HepG2 (cell line): ENCODE measurements at places on chromosomes 13 and 19. TPM values are rescaled to one million over a fixed set of nuclear protein-coding genes. Genes with fewer than 3 reads are reported as not detected.

Gene TMEM86B
- 6.0 and 9.6 TPM in 2 replicates for total RNA-seq

Gene KLK15
- total RNA-seq: not detected in 2 replicates

Gene SNRPD2
- total RNA-seq: 485 and 593 TPM in 2 replicates

Gene LRRC4B
- total RNA-seq: not detected in 2 replicates

Gene CNOT3
- total RNA-seq: 5.8 and 7.6 TPM in 2 replicates

Gene NLRP13
- total RNA-seq: not detected in 2 replicates

Gene ZNF296
- total RNA-seq: 0.62 and 0.63 TPM in 2 replicates

Gene TTC9B
- total RNA-seq: not detected in 2 replicates

Gene KL
- not detected in 2 replicates for total RNA-seq

Gene ZNF763
- 0.42 and 0.49 TPM in 2 replicates for total RNA-seq

Gene PSG5
- not detected in 2 replicates for total RNA-seq

Gene GAPDHS
- not detected in 2 replicates for total RNA-seq

Gene PBX4
- total RNA-seq: not detected in 2 replicates

Gene LYPD3
- 0.15 and 0.51 TPM in 2 replicates for total RNA-seq

Gene PCDH17
- not detected in 2 replicates for total RNA-seq

Gene TNNT1
- 1.3 and 1.4 TPM in 2 replicates for total RNA-seq

Gene MAB21L1
- not detected in 2 replicates for total RNA-seq
